ENCODE measurements at places on chromosomes 3 and 15. TPM values are rescaled to one million over a fixed set of nuclear protein-coding genes. Genes with fewer than 3 reads are reported as not detected.

GRCh38 chr15:77023576-77024272 lies 28.8 kb downstream of the PSTPIP1 start:
- no peak for DNase-seq

DNA sequence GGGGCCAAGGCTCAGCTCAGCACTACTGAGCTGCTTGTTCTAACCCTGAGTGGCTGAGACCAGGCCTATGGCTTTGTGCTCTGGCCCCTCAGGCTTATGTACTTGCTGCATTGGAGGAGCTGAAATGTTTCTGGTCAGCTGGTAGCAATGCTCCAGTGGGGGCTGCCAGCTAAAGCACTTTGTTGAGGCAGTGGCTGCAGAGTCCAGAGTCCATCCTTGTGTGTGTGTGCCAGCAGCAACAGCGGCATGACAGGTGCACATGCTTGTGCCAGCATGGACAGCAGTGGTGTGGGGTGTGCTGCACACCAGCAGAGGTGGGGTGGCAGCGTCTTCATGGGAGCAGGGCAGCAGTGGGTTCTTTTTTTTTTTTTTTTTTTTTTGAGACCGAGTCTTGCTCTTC lies 169.1 kb downstream of the VPS8 start:
- no peak for DNase-seq

DNA sequence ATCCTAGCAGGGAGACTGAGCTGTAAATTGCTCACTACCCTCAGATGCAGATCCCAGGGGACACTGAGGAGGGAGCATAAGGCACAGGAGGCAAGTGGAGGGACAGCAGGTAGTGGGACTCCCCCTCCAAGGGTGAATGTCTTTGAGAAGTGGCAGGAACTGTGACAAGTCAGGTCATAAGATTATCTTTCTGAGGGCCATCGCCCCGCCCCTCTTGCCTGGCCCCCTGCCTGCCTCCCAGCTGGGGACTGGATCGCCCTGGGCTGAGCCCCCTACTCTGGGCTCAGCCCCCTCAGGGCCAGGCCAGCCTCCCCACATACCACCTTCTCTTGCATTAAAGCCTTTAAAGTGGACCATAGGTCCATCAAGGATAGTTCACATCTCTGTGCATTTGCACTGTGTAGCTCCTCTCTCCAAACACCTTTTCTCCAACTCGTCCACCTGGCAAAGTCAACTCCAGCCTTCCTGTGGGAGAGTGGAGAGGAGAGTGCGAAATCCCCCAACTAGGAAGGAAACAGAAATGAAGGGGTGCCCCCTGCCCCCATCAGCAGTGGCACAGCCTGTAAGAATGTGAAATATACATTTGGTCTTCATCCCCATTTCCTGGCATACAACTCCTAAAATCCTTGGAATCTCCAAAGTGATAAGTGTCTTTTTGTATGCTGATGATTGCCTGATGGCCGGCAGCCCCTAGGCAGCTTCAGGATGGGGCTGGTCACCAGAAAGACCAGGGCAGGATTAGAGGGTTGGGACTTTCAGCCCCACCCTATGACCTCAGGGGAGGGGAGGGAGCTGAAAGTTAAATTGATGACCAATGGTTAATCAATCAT lies 14.7 kb downstream of the PIF1 start:
- no peak for DNase-seq

GRCh38 chr15:24777307-24777706 lies 101.7 kb downstream of the NPAP1 start:
- no peak for DNase-seq

- DNase-seq: no peak
Measured at GRCh38 chr3:60973321-60973720, 277.9 kb downstream of the FHIT start.

DNA sequence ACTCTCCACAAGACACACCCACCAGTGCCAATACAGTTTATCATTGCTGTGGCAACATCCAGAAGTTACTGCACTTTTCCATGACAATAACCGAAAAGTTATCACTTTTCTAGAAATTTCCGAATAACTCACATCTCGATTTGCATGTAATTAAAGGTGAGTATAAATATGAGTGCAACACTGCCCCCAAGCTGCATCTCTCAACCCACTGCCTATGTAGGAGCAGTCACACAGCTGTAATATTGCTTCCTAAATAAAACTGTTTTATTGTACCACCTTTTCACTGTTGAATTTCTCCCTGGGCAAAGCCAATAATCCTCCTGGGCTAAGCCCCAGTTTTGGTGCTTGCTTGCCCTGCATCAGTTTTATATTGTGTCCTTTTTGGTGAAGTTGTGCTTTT lies 601.0 kb upstream of the EPHA6 start:
- DNase-seq: no peak

GRCh38 chr3:87765256-87765655 lies 293.5 kb downstream of the CGGBP1 start:
- no peak for DNase-seq

Gene ISL2
- 3.4 TPM for total RNA-seq

Gene UBE2Q2
- 74.8 TPM for total RNA-seq

Measured in RPMI7951 (cell line).